Stimulated activated CD8-positive, alpha-beta memory T cell treated with anti-CD3 and anti-CD28 coated beads, Interleukin-4, amount 100 ng/mL, for 4 hours (primary cell): ENCODE measurements at places on chromosomes 7 and 10.

- DNase-seq, result no peak
Observed at GRCh38 chr7:26334166-26334859, 42.7 kb downstream of the SNX10 start.

GRCh38 chr10:33291053-33291592 lies 43.3 kb downstream of the NRP1 start:
- DNase-seq, result no peak

DNA sequence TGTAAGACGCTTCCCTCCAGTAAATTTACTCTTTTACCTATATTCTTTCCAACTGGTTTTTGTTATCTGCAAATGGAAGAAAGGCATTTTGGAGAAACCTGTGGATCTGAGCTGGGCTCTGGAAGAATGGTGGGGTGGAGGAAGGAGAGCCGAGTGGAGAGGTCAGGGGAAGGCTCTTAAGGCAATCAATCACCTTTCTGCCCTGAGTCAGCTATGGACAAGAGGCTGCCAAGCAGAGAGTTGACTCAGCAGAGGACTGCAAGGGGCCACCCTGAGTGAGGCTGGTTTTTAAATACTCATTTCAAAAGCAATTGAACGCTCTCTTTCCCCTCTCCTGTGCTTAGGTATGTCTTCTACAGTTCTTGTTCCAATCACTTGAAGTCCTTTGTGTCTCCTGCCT lies 81.8 kb downstream of the SPAG6 start:
- no peak for DNase-seq

DNA sequence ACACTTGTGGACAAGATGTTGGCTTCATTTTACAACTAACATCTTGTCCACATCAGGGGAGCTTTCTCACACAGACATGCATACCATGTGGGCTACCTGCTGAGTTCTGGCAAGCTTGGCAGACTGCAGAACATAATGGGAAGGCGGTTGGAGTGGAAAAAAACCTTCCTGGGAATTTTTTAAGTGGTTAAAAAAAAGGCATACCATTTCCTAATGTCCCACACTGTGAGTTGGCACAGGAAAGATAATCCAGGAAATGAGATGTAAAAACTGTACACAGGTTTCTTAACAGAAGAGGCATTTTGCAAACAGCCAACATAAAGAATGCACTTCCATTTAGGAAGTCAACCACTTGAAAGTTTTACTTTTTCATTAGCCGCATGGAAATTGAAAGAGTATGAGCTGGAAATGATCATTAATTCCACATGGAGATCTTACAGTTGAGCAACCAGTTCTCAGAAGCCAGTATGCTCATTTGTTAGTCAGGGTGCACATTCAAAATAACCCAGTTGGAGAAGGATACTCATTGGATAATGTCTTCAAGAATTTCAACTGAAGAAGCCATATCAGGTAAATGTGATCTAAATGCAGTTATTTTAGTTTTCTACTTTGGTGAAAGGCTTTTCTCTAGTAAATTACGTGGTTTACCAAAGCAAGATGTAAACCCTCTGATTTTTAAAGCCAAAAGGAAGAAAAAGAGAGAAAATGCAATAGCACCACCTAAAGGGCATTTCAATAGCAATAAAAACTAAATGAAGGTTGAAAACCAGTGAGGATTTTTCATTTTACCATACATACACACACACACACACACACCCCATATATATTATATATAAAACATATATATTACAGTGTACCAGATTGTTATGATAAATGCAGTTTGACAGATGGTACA lies 194.0 kb downstream of the TAX1BP1 start:
- DNase-seq, result no peak

DNA sequence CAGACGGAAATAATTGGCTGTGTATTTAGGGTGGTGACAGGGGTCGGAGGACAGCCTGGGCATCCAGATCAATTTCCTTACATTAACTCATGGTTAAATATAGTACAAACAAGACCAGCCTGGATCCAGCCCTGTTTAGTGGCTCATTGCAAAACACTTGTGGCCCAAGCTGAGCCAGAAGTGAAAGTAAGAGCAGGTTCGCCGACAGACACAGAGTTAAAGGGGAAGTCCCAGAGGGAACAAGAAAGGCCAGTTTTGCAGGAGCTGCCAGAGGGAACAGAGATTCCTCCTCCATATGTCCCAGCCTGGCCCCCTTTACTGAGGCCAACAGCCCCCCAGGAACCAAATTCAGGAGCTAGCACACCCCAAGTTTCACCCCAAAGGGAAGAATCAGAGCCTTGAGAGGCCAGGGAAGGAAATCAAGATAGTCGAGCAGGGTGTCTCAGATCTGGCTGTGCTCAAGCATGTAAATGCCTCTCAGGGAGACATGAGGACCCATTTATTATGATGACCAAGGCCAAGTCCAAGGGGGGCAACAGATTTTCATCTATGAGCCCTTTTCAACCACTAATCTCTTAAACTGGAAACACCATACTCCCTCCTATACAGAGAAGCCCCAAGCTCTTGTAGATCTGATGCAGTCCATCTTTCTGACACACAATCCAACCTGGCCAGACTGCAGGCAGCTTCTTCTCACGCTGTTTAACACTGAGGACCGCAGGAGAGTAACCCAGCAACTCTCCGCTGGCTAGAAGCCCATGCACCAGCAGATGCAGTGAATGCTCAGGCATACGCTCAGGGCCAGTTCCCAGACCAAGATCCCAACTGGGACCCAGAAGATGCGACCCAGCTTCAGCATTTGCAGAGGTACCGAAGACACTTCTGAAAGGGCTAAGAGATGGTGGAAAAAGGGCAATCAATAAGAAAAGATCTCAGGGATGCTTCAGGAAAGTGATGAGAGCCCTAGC lies 15.9 kb upstream of the ADCK2 start:
- DNase-seq, result no peak

DNA sequence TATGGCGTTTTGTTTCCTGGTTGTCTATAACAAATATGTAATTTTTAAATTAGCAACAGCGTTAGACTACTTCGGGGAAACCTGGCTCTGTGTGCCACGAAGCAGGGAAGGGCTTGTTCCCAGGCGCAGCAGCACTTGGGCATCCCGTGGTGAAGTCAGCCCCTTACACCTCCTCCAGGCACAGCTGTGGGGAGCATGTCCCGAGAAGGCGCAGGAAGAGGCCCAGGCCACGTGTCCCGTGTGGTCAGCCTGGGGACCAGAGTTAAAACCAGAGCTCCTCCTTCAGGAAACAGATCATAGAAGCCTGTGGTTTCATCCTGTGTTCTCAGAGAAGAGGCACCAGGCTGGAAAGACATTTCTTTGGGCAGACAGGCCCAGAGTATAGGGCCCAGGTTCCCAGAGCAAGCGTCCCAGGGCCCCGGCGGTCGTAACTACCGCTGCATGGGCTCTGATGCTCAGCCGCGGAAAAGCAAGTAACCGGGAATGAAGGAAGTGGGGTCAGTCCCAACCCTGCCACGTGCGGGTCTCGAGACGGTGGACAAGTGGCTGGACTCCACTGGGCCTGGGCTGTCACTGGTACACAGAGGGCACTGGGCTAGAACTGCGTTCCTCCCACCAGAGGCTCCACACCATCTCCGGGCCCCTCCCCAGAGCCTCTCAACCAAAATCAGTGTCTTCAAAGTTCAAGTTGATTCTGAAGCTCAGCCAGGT lies 7.1 kb downstream of the NUDT1 start:
- no peak for DNase-seq

- DNase-seq, result no peak
Observed at GRCh38 chr10:96716390-96716789, 3.9 kb downstream of the PIK3AP1 start.

DNA sequence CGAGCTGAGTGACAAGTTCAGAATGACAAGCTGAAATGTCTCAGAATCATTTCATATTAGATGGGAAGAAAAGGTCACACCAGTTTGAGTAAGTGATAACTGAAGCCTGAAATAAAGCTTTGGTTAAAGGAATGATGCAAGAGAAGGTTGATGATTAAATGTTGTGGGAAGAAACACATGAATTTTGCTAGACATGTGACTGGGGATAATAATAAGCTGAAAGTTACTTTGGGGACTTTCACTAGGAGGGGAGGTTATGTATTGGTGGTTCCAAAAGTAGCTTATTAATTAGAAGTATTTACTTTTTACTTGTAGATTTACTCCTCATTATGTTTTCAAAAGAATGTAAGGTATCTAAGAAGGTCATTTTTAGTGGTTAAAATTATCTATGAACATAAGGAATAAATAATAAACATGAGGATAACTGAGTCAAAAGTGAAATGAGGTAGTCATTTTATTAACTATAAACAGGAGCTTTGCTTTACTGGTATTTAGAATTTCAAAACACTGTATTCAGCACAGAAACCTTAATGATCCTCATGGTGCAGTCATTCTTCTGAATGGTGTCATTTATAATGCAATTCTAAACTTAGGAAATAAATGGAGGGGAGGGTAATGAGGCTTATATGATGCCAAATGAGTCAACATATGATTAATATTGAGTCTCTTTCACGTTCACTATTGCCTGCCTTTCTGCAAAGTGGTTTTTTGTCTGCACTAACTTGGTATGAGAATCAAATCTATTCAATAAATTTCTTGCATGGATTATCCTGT lies 63.7 kb downstream of the PRKG1 start:
- DNase-seq, result no peak

- no peak for DNase-seq
Observed at GRCh38 chr7:134350709-134351108, 34.0 kb upstream of the SLC35B4 start.

- DNase-seq, result no peak
Observed at GRCh38 chr10:124175701-124176348, 82.4 kb upstream of the CHST15 start.

DNA sequence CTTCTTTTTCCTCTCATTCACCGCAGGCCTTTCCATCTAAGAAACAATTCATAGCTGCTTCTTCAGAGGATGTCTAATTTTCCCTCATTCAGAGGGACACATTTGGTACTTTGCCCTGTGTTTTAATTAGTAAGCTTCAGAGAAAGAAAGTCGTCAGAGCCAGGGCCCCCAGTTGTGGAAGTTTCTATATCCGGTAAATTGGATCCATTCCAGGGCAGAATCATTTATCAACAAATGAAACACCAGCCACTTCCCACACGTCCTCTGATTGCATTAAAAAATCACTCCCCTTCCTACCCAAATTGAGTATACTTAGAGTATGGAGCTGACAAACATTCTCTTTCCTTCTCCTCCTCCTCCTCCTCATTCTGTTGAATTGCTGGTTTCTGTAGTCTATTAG lies 205.8 kb upstream of the HDAC9 start:
- DNase-seq, result no peak

- DNase-seq, result no peak
Observed at GRCh38 chr7:41885078-41885477, 182.2 kb upstream of the INHBA start.

DNA sequence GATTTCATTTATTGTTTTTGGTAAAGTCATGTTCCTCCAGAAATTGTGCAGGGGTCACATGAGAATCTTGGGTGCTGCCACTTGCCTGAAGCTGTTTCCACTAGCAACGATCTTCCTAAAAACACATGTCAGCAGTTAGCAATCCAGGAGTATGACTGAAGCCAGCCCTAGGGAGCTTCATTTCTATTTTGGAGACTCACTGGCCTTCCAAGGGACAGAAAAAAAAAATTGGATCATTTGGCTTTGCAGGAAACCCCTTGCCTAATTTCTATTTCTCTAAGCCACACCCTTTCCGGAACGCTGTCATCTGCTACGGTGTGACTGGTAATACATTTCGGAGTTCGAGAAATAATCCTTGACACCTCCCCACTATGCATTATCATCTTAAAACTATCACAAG lies 204.7 kb downstream of the TAX1BP1 start:
- no peak for DNase-seq

GRCh38 chr10:59177031-59177797 lies 771 bp downstream of the PHYHIPL start:
- no peak for DNase-seq

DNA sequence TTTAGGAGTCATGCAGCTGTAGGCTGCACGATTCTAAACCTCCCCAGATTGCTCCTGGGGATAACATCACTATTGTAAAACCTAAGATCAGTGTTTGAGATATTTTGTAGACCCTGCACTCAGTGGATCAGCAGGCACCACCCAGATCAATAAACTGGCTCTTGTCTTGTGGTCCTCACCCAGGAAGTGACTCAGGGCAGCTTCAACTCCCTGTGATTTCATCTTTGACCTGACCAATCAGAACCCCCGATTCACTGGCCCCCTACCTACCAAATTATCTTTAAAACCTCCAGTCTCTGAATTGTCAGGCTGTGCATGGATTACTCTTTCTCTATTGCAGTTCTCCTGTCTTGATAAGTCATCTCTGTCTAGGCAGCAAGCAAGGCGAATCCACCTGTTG lies 25.7 kb downstream of the ARL5B start:
- no peak for DNase-seq

DNA sequence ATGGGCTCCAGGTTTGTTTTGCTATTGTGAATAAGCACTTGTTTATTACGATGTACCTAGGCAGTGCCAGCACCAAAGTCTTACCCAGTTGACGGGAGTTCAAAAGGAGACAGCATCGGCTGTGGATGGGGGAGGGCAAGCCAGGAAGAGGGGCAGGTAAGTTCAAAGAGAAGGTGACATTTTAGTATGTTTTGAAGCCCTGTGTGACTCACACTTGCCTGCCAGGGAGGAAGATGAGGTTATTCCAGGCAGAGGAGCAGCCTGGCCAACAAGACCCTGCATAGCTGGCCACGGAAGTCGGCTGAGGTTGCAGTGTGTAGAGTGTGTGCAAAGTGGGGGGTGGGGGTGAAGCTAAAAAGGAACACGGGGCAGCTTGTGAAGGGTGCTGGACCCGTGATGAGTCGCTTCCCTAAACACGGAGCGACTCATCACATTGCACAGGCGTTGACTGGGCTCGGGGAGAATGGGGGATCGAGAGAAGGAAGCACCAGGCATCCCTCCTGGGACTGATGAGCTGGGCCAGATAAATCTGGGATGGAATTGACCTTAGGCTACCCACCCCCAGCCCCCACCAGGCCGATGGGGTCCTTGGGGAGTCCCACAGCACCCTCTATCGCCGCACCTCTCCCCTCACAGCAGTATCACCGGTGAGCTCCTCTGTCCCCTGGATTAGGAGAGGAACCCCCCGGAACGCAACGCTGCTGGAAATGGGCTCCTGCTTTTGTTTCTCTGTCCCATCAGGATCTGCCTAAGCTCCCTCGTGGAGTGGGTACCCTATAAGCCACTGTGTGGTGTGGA lies 97.9 kb upstream of the IKZF1 start:
- peak; percentile 34 for DNase-seq

DNA sequence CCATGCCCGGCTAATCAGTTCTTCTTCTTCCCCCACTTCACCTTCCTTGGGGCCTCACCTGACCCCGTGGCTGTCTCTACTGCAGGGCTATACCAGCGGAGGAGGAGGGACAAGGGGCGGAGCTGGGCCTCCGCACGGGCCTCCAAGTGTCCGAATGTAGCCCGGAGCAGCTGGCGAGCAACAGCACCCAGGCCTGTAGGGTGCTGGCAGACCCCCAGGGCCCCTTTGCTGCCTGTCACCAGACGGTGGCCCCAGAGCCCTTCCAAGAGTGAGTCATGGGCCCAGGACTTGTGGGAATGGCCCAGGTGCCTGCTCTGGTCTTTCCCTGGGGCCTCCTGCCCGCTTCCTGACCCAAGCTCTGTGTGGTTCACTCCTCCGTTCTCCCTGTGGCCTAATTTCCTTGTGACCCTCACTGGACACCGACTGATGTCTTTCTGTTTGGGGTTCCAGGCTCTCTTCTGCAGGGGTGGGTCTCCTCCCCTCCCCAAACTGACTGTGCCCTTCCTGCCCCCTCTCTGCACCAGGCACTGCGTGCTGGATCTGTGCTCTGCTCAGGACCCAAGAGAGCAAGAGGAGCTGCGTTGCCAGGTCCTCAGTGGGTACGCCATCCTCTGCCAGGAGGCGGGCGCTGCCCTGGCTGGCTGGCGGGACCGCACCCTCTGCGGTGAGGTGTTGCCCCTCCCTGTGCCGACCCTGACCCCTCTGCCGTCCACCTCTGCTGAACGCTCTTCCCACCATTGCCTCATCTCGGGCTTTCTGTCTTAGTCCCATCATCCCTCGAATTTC lies 35.2 kb downstream of the EPHB4 start:
- DNase-seq, result no peak
